ENCODE measurements at places on chromosomes 7 and 10.
A peak's percentile ranks its signal among the peaks of the same experiment; 100 is the strongest.

DNA sequence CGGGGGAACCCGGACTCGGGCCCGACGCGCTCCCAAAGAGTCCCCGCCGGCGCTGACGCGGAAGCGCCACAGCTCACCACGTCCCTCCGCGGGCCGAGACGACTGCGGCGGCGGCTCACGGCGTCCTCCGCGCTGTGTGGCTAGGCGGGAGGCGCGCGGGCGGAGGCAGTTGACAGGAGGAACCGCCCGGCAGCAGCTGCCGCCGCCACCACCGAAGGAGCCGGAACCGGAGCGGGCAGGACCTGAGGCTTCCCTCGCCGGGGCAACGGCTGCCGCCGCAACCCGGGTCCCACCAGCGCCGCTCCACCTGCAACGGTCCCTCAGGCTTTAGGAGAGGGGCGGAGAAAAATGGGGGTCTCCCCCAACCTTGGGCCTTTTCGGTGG lies 334 bp downstream of the ZNF800 start:
- peak; percentile 65 for DNase-seq

- no peak for DNase-seq
These were observed 614.0 kb downstream of the AUTS2 start for GRCh38 chr7:70212281-70212680.

DNA sequence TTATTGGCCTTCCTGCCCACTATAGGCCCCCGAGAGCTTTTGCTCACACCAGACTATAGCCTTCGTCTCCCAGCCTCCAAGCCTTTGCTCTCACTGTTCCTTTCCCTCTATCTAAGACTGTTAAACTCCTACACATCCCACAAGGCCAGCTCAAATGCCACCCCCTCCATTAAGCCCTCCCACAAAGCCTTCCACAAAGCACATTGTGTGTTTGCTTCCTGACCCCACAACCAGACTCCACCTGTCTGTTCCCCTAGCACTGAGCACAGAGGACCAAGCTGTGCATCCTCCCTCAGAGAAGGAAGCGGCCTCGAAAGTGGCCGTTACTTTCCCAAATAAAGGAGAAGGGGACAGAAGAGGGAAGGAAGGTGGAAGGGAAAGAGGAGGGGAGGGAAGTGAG lies 1.3 kb downstream of the LOXL4 start:
- DNase-seq, result no peak

GRCh38 chr7:139682136-139683013 lies 95.4 kb downstream of the HIPK2 start:
- no peak for DNase-seq

GRCh38 chr10:115674496-115674895 lies 581.3 kb downstream of the ATRNL1 start:
- no peak for DNase-seq

GRCh38 chr10:132548869-132549268 lies 11.3 kb downstream of the INPP5A start:
- DNase-seq, result no peak

GRCh38 chr7:1134951-1135350 lies 25.0 kb downstream of the ZFAND2A start:
- DNase-seq, result no peak

- no peak for DNase-seq
These were observed 283.9 kb downstream of the SDHAF3 start for GRCh38 chr7:97401398-97401797.

DNA sequence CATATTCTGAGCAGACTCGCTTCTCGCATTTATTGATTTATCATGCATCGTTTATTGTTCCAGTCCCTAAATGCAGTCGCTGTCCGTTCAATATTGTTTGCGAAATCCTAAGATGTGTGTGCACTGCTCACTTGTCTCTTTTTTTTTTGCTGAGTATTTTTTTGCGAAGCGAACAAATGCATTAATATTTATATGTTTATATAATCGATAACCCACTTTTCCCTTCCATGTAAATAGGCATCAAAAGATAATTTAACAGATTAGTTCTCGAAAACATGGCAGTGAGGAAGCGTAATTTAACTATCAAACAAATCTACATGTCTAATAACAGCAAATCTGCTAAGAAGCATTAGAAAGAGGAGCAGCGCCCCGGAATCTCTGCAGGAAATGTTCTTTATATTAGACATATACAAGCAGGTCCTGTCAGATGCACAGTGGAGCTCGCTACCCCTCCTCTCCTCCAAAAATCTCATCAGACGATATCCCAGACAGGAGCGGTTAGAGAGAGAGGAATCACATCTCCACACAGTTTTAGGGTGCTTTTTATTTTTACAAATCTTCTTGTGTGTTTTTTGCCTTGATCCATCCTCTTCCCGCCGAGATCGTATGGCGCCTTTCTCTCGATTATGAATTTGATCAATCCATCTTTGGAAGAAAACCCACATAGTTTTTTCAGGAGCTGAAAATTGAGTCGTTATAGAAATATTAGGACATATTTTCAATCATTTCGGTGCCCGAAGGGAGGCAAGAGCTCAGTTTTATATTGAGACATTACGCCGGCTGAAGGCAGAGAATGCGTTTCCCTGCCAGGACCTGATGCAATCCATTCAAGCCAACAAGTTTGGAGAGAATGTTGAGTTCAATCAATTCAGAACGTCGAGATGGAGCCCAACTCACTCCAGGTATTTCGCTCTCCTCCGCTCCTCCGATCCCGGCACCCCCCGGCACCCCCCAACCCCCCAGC lies at the start of gene ARID5B:
Gene ARID5B, plus strand, starts transcription at position 871 of the 964 bp plus-strand sequence. Its CDS starts 11 bp downstream, at position 882.
- DNase-seq, result no peak

DNA sequence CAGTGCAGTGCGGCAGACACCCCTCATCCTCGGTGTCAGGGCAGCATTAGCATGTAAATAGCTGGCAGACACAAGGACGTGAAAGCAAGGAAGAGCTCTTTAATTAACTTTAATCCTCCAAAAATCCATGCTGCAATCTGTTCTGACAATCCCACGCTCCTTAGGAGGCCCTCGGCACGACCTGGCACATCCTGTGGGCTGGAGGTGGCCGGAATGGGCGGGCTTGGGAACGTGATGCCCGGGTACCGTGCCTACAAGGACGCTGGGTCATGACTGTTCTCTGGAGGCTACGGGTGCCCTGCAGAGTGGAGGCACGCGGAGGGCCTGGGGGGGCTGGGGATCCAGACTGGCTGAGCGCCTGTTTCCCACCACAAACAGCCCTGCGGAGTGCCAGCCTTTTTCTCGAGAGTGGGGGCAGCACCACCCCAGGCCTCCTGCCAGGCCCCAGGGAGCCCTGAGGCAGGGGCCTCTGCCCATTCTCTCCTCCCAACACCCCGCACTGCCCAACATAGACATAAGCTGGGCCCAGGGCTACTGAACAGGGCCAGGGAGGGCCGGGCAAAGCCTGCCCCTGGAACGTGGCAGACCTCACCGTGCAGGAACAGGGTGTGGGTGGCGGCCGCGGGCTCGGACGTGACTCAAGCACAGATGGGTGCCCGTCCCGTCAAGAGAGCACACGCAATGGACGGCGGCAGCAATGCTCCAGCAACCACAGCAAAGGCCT lies 189.3 kb downstream of the MAD1L1 start:
- DNase-seq, result no peak

DNA sequence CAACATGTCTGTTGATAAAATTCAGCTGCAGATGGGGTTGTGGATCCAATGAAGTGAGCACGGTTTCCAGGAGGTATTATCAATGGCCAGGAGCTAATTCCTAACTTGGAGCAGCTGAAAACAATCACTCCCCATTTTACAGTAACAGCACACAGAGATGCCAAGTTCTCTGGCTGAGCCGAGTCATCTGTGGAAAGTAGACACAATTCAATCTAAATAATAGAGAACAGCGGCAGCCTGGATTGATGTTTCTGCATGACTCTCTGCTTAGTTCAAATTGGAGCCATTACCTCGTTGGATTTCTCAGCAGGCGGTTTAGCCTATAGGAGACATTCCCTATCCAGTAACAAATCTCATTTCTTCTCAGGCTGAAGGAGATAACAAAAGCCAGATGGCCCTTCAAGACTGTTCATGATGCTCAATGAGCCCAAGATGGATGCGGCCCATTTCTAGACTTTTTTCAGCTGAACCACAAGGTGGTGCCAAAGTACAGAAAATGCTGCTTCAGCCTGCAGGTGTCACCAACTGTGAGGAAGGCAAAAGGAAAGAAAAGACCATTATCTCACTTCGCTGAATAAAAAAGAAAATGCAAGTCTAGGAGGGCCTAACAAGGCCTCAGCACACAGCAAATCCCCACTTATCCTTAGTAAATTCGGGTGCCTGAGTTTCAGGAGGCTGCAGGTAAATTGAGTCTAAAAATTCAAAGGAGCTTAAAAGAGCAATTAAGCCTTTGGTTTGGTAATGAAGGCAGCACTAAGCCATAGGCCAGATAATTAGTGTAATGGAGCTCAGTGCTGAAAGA lies 83.7 kb downstream of the SLC16A9 start:
- peak; percentile 4 for DNase-seq

- no peak for DNase-seq
These were observed 105.0 kb upstream of the AMPH start for GRCh38 chr7:38736138-38736537.

GRCh38 chr10:77500754-77501151 lies 136.9 kb downstream of the KCNMA1 start:
- no peak for DNase-seq

DNA sequence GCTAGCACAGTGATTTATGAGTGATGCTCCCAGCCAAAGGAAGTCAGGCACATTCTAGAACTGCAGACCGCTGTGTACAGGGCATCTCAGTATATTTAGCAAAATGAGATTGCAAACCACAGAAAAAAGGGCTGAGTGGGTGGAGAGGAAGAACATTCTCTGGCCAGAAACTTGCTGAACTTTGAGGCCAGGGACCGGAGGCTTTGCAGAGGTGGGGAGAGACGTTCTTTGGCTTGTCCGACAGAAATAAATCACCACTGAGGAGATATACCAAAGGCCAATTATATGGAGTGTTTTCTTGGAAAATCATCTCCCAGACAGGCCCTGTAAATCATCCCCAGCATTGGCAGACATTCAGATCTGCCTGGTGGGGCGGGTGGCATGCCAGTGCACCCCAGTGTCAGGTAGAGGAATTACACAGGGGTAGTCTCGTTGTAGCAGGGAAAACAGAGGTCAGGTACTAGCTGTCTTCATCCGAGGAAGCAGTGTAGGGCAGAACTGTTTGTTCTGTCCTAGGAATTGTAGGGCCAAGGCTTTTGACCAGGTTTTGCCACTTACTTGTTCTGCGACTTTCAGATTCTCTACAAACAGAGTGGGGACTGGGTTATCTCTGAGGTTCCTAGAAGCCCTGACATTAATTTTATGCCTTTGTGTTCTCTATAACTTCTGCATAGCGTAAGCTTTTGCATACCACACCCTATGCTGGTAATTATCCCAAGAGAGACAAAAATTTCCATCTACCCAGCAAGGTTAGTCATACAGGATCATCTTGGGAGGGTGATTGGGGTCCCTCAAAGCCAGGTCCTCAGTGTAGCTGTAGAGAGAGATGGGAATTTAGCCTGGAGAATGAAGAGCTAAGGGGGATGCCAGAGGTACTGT lies 655.6 kb downstream of the LRMDA start:
- no peak for DNase-seq

DNA sequence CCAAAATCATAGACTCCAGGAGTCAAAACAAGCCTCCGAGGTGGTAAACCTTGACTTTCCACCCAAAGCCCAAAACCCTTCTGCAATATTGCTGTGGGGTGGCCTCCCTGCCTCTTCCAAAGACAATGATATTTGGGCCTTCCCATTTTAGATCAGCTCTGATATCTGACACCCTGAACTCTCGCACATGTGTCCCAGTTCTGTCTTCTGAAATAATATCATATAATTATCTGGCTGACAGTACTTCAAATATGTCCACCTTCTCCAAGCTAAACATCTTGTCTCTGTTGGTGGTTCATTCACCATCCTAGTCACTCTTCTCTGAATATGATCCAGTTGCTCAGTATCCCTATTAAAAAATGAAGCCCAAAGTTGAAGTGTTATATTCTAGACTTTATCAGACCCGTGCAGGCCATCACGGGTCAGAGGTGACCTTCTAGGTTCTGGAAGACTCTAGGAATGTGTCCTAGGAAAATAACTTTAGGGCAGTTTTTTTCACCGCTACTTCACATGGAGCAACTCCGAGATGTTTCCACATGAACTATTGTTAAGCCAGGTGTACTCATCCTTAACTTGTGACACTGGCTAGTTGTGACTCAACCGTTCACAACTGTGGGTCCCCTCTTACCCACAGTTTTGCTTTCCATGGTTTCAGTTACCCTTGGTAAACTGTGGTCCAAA lies 6.3 kb downstream of the TECTB start:
- DNase-seq, result no peak

DNA sequence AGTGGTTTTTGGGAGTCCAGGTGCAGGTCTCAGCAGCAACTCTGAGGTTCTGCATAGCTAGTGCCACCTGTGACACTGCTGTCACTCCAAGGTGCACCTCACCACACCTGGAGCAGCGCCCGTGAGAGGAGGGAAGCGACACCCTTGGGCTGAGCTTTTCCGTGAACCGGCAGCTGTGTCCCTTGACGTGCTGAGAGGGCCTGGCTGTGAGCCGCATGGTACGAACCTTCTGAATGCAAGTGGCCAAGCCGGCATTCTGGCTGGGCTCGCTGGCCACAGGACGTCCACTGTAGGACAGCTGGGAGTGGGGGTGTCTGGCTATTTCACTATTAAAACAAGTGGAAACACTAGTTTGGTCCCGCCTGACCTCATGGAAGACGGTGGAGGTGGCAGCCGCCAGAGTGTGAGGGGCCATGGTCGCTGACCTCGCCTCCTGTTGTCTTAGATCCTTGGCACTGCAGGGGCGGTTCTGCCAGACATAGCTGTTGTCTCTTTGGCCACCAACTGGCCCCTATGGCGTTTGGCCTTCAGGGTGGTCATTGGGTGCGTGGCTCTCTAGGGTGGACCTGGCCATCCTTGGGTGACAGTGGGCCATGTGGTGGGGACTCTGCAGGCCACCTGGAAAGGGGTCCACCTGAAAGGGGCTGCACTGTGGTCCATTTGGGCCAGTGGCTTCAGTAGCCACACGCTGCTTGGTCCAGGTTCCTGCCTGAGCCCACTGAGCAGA lies 12.9 kb downstream of the INPP5A start:
- no peak for DNase-seq

DNA sequence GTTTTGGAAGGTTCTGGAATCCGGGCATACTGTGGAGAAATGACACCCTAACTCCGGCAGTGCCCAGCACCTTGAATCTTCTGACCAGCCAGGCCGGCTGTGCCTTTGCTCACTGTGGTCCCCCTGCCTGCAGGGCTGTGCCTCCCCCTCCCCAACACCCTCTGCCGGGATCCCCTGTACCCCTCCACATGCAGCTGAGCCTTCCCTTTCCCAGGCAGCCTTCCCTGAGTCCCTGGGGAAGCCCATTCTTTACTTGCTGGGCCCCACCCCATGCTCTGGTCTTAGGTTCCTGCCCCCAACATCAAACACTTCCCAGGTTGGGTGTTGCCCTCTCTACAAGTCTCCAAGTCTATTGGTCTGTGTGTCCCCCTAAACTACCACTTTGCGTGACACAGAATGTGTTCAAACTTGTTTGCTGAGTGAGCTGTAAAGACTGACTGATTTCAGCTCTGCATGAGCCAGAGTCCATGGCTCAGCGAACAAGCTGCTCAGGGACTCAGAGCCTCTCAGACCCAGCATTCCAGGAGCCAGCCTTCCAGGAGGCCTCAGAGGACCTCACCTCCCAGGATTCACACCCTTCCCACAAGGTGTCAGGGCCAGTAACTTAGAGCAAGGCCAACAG lies 31.6 kb downstream of the CALML5 start:
- no peak for DNase-seq

- DNase-seq, result no peak
These were observed 27.5 kb downstream of the LRRC27 start for GRCh38 chr10:132359305-132360040.

Measured in stimulated activated CD8-positive, alpha-beta memory T cell treated with anti-CD3 and anti-CD28 coated beads, Interleukin-7, amount 100 ng/mL, for 4 hours (primary cell).